ENCODE measurements at places on chromosomes 12 and 14.

DNA sequence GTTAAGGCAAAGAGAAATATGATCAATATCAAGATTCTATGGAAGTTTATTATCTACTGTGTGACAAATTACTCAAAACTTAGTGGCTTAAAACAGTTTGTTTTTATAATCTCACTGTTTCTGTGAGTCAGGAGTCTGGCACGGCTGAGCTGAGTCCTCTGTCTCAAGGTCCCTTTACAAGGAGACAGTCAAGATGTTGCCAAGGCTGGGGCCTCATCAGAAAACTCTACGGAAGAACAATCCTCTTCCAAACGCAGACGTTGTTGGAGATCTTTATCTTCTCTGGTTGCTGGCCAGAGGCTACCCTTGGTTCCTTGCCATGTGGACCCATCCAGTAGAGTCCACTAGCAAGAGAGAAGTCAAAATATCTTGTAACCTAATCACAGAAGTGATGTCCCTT is 100.6 kb upstream of the CCND2 start:
- no peaks in the 10 kb centered on the region for H3K4me1 ChIP-seq
- no peaks in the 10 kb centered on the region for H3K27me3 ChIP-seq
- no peak for DNase-seq
- H3K27ac ChIP-seq: no peak overlapping the region

DNA sequence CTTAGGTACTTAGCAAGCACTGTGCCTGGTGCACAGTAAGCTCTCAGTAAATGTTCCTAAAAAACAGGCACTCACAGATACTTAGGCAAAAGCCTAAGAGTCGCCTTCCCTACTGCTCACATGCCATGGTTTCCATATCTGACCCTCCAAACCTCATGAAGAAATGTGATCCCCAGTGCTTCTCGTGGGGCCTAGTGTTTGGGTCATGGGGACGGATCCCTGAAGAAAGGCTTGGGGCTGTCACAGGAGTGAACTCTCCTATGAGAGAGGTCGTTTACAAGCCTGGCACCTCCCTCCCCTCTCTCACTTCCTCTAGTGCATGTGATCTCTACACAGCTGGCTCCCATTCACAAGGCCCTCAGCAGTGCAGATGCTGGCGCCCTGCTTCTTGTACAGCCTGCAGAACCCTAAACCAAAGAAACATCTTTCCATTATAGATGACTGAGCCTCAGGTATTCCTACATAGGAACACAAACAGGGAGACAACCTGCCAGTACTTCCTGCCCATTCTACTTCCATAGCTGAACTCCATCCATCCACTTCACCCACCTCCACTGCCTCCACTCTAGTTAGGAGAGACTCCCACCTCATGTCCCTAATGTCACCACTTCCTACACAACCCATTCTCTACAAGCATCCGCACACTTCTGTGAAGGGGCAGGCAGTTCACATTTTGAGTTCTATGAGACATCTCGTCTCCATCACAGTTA is 2.9 kb downstream of the SLC15A4 start:
- peak overlapping the region; percentile 1 for H3K27ac ChIP-seq
- no peak for DNase-seq
- peaks cover 7% of the 10 kb centered on the region for H3K27me3 ChIP-seq
- no peak overlapping the region for H3K4me3 ChIP-seq
- peaks cover 9% of the 10 kb centered on the region for H3K4me1 ChIP-seq

GRCh38 chr12:30911207-30911606 is 15.3 kb upstream of the TSPAN11 start:
- no peak for DNase-seq
- peaks cover 7% of the 10 kb centered on the region for H3K27me3 ChIP-seq
- no peaks in the 10 kb centered on the region for H3K4me1 ChIP-seq
- no peak overlapping the region for H3K27ac ChIP-seq
- H3K4me3 ChIP-seq: no peak overlapping the region
- H3K36me3 ChIP-seq: no peaks in the 10 kb centered on the region

DNA sequence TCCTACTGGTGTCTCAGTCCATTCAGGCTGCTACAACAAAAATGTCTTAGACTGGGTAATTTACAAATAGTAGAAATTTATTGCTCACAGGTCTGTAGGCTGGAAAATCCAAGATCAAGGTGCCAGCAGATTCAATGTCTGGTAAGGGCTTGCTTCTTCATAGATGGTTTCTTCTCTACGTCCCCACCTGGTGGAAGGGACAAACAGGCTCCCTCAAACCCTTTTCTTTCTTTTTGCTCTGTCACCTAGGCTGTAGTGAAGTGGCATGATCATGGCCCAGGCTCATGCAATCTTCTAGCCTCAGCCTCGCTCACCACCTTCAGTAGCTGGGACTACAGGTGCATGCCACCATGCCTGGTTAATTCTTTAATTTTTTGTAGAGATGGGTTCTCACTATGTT is 106.8 kb upstream of the RPH3A start:
- H3K27ac ChIP-seq: no peak overlapping the region
- peaks cover 11% of the 10 kb centered on the region for H3K27me3 ChIP-seq
- no peak for DNase-seq
- no peak overlapping the region for H3K4me3 ChIP-seq
- H3K4me1 ChIP-seq: no peaks in the 10 kb centered on the region

DNA sequence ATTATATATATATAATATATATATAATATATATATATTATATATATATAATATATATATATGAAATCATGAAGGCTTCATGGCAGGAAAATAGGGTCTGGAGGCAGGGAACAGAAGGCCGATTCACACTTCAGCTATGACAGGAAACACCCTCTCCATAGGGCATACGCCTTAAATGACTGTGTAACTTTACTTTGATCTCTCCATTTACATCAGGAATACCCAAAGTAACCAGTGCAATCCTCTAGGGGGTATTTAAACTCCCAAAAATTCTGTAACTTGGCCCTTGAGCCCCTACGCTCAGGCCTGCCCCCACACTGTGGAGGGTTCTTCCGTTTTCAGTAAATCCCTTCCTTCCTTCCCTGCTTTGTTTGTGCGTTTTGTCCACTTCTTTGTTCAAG is 40.4 kb upstream of the PPP2R5C start:
- no peak overlapping the region for H3K4me3 ChIP-seq
- no peak for DNase-seq
- H3K27me3 ChIP-seq: no peaks in the 10 kb centered on the region
- H3K36me3 ChIP-seq: no peaks in the 10 kb centered on the region
- peaks cover 67% of the 10 kb centered on the region for H3K4me1 ChIP-seq

GRCh38 chr12:70290116-70290515 is 46.9 kb downstream of the CNOT2 start:
- H3K36me3 ChIP-seq: no peaks in the 10 kb centered on the region
- DNase-seq: no peak
- no peaks in the 10 kb centered on the region for H3K4me1 ChIP-seq
- H3K4me3 ChIP-seq: no peak overlapping the region
- H3K27me3 ChIP-seq: no peaks in the 10 kb centered on the region

GRCh38 chr14:34250959-34251358 is 211.1 kb downstream of the SPTSSA start:
- peaks cover 3% of the 10 kb centered on the region for H3K27me3 ChIP-seq
- no peaks in the 10 kb centered on the region for H3K4me1 ChIP-seq
- H3K27ac ChIP-seq: no peak overlapping the region
- DNase-seq: no peak

- DNase-seq: no peak
- H3K4me3 ChIP-seq: no peak overlapping the region
- H3K27me3 ChIP-seq: no peaks in the 10 kb centered on the region
- no peaks in the 10 kb centered on the region for H3K4me1 ChIP-seq
These were observed 938.8 kb upstream of the FBXO33 start for GRCh38 chr14:40371011-40371410.

- DNase-seq: no peak
- no peaks in the 10 kb centered on the region for H3K4me1 ChIP-seq
- no peaks in the 10 kb centered on the region for H3K27me3 ChIP-seq
- H3K36me3 ChIP-seq: no peaks in the 10 kb centered on the region
- H3K27ac ChIP-seq: no peak overlapping the region
- no peak overlapping the region for H3K4me3 ChIP-seq
These were observed 16.4 kb downstream of the TRMT61A start for GRCh38 chr14:103545219-103545914.

DNA sequence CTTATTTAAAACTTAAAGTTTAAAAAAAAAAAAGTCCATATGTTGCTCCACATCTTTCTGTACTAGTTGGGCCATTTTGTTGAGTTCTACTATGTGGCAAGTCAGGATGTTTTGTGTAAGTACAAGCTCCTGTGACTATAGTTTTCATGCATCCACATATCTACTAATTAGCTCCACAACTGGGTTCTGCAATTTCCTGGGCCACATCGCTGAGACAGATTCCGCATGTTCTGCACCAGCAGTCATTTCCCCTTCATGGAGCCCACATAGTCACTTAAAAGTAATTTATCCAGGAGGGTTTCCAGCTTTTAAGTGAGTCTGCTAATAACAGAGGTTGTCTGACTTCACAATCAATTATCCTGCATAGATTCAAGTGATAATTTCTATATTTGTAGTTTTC is 461.4 kb downstream of the ZFP36L1 start:
- no peak overlapping the region for H3K27ac ChIP-seq
- H3K36me3 ChIP-seq: no peaks in the 10 kb centered on the region
- H3K4me1 ChIP-seq: peaks cover 7% of the 10 kb centered on the region
- H3K4me3 ChIP-seq: no peak overlapping the region
- no peak for DNase-seq
- H3K27me3 ChIP-seq: no peaks in the 10 kb centered on the region

DNA sequence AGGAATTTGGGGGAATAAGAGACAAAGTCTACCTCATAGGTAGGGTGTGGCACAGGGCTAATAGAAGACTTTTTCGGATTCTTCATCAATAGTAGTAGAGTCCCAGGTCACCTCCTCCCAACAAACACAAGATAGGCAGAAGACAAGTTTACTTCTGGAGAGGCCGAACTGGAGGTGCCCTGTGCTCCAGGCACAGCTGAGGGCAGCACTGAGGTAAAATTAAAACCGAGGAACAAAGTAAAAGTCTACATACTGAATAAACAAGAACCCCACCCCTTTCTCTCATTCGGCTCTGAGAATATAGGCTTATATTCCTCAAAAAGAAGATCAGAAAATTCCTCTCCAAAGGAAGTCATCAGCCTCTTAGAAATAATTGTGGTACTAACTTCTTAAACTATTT is 161.5 kb downstream of the SEC23A start:
- H3K27ac ChIP-seq: no peak overlapping the region
- no peak for DNase-seq
- H3K4me1 ChIP-seq: no peaks in the 10 kb centered on the region
- no peaks in the 10 kb centered on the region for H3K27me3 ChIP-seq
- no peaks in the 10 kb centered on the region for H3K36me3 ChIP-seq

DNA sequence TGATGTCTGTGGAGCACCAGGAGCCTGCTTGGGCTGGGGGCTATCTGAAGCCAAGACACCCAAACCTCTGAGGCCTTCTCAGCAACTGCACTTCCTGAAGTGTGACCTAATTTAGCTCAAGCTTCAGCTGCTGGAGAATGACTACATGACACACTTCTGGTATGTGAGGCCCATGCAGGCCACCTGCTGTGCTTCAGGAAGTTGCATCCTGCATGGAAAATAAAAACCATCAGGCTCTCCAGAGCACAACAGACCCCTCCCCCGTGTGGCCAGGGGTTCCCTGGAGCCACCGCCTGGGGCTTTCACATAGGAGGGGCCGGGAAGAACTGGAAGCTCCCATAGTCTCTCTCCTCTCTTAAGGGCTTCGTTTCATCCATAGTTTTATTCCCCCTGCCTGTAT is 217.7 kb downstream of the SLC15A4 start:
- no peak overlapping the region for H3K27ac ChIP-seq
- no peaks in the 10 kb centered on the region for H3K36me3 ChIP-seq
- no peaks in the 10 kb centered on the region for H3K27me3 ChIP-seq
- H3K4me1 ChIP-seq: no peaks in the 10 kb centered on the region
- no peak overlapping the region for H3K4me3 ChIP-seq

DNA sequence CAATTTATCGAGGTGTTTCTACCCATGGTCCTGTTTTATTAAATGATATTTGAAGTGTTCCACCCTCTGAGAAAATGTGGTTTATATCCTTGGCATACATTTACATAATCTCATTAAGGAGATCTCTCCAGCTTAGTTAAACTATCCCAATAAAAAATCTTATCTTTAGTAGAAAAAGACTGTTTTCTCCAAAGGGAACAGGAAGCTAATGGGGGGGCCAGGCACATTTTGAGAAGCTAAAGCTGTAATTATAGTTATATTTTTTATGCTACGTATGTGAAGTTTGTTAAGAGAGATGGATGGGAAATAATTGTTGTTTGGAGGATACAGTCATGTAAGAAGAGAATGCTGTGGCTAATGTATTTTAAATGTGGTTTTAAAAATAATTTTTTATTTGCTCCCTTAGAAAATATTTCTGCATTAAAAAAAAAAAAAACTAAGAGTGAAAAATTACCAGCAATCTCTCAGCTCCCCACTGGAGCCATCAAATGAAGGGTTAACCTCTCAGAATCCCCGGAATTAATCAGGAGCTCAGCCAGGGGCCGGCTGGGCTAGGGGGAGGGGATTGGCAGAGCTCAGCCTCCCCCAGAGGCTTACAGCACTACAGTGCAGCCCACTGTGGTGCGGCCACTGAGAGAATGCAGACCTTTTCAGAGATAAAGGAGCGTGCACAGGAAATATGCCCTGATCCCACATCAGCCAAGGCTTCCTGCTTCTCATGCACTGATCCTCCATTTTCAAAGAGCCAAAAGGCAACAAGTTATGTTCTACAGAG is 185.8 kb downstream of the EGLN3 start:
- peaks cover 3% of the 10 kb centered on the region for H3K27me3 ChIP-seq
- H3K36me3 ChIP-seq: no peaks in the 10 kb centered on the region
- no peak for DNase-seq

DNA sequence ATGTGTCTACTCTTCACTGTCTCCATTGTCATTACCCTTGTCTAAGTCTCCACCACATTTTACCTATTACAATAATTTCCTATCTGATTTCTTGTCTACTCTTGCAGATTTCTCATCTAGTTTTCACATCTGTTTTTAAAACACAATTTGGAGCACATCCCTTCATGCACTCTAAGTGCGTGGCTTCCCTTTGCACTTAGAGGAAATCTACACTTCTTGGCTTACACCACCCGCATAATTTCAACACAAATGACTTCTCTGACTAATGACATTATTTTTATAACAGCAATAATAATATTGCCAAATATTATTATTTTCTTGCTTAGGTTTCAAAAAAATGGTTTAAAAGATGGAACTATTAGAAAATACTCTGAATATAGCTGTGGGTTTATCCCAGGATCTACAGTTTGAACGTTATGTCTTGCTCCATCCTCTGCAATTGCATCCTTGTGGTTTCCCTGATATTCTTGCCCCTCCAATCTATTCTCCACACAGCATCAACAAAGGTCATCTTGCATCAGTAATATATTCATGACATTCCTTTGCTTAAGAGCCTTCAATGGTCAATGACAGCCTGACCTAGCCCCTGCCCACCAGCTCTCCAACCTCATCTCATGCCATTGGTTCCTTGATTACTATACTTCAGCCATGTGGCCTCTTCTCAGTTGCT is 153.7 kb downstream of the SLC25A21 start:
- H3K36me3 ChIP-seq: no peaks in the 10 kb centered on the region
- H3K27me3 ChIP-seq: no peaks in the 10 kb centered on the region
- DNase-seq: no peak
- no peak overlapping the region for H3K27ac ChIP-seq
- no peaks in the 10 kb centered on the region for H3K4me1 ChIP-seq

- no peaks in the 10 kb centered on the region for H3K27me3 ChIP-seq
- H3K4me1 ChIP-seq: no peaks in the 10 kb centered on the region
- H3K36me3 ChIP-seq: no peaks in the 10 kb centered on the region
These were observed 362.2 kb downstream of the CCDC91 start for GRCh38 chr12:28552251-28552970.

All from T-cell (primary cell).